ENCODE measurements at places on chromosomes 3 and 15.

- DNase-seq = peak; percentile 54
These were observed 70.1 kb upstream of the GUCA1C start for GRCh38 chr3:109023656-109024254.

DNA sequence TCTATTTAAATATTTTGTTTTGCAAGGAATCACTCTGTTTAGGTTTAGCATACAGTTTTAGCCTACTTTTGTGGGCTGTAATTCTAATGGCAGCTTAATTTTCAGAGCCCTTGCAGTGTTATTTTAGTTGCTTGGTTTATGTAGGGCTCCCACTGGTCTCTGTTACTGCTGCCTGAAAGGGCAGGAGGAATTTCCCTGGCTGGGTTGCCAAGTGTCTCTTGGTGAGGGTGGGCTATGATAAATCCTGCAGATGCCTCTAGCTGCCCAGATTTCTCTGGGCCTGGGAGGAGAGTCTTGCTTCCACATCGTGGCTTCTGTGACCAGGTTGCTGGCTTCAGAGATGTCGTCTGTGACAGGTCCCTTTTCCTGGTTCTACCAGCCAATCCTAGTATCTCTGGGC lies 36.2 kb downstream of the ILDR1 start:
- DNase-seq = no peak

GRCh38 chr3:145967043-145967442 lies 193.9 kb downstream of the PLOD2 start:
- DNase-seq = no peak

- no peak for DNase-seq
These were observed 224.7 kb downstream of the CACNA2D3 start for GRCh38 chr3:54347060-54347459.

- DNase-seq = no peak
These were observed 43.6 kb downstream of the C2CD4B start for GRCh38 chr15:62121273-62122015.

- DNase-seq = peak; percentile 83
These were observed 22.0 kb upstream of the ZCWPW2 start for GRCh38 chr3:28326458-28326926.

DNA sequence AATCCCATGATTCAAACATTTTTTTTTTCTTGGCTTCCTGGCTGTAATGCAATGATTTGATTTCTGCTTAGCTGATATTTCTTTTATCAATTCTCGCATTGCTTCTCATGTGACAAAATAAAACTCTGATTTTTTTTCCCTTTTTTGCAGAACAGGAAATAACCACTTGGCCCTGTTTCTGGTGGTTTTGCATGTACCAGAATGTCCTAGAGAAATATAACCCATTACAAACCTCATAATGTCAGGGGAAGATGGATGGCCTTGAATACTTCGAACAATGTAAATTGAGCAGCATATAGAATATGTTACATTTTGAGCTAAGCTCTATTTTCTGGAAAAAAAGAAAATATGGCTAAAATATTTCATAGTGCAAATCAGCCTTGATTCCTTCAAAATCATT lies 275.6 kb downstream of the RAP2B start:
- no peak for DNase-seq

DNA sequence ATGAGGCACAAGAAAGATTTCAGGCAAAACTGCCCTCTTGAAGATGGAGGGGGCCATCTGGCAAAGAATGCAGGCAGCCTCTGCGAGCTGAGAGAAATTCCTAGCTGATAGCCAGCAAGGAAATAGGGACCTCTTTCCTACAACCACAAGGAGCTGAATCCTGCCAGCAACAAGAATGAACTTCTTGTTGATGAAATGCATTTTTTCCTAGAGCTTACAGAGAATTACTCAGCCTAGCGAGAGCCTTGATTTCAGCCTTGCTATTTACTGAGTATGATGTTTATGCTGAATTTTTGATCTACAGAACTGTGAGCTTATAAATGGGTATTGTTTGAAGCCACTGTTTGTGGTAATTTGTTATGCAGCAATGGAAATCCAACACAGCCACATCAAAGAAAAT lies 148.5 kb upstream of the NAALADL2 start:
- DNase-seq = no peak

- DNase-seq = no peak
These were observed 183.6 kb downstream of the PEX5L start for GRCh38 chr3:179853176-179853575.

- no peak for DNase-seq
These were observed 93.6 kb upstream of the OSTN start for GRCh38 chr3:191105418-191105817.

DNA sequence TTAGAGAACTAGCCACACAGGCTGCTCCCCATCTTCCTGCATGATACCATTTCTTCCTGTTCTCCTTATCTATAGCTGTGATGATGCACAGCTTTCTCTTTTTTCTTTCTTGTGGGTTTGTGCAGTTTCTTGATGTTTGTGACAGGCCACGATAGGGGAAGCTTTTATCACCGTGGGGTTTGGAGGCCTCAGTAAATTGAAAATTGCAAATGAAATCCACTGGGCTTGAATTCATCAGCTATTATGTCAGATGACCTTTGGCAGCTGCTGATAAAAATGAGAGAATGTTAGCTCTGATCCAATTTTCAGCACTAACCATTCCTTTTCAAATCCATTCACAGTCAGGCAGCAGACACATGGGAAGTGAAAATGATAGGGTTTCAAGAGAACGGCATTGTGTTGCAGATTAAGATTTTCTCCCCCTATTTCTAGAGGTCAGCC lies 176.9 kb upstream of the SOX2 start:
- DNase-seq = no peak

GRCh38 chr3:184716622-184717398 lies 4.9 kb upstream of the MAGEF1 start:
- DNase-seq = peak; percentile 31

DNA sequence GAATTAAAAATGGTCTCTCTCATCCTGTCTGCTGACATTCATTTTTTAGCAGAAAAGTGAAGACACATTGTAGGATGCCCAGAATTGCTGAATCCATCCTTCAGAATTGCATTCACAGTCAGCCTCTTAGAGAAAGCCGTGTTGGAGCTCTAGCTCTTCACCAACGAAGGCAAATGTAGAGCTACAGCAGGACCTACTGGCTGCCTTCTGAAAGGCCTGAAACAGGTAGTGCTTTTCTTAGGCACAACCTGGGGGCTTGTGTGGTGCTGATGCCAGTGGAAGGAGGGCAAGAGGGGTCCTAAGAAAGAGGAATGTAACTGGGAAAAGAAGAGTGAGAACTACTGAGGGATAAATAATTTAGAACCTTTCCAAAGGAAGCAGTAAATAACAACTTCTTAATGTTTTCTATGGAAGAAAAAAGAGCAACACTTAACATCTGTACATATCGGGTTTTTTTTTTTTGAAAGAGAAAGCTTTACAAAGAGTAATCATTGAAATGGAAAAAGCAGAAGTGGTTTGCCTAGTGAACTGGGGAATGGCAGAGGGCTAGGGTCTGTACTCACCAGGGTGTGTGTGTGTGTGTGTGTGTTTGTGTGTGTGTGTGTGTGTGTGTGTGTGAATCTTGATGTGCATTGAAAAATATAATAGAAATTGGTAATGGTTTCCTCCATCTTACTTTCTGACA lies 297.8 kb downstream of the SATB1 start:
- no peak for DNase-seq

- no peak for DNase-seq
These were observed 32.8 kb downstream of the POC1A start for GRCh38 chr3:52121464-52121805.

GRCh38 chr15:64776402-64776786 lies 1.0 kb upstream of the RBPMS2 start:
- no peak for DNase-seq

DNA sequence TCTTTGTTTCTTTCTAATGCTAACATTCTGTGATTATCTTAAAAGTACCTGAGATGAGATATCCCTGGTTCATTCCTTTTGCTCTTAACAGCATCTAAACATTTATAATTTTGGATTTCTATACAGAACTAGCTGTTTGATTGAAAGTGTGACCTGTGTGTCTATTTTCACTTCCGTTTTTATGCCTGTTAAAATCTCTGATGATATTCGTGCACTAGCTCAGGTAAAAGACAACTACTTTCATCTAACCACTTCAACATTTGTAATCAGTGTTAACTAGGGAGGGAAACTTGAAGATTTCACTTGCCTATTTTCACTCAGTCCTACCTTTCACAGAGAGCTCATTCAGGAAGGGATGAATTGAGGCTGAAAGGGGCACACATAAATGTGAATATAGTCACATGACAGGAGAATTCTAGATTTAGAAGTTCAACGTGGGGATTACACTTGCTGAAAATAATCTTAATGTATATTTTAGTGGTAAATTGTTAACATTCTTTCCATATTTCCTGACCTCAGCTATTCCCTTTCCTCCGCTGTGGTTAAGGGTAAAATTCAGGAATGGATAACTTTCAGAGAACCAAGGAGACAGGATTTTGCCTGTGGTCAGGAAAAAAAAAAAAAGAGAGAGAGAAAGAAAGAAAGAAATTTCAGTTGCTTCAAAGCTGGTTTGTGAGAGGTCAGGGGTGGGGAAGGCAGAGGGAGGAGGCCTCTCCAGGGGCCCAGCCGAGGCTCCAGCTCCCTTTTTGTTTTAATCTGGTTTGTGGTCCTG lies 159.8 kb upstream of the TSC22D2 start:
- no peak for DNase-seq

GRCh38 chr15:86620641-86621349 lies 541.1 kb downstream of the AGBL1 start:
- no peak for DNase-seq

GRCh38 chr3:26579116-26579515 lies 43.5 kb upstream of the LRRC3B start:
- no peak for DNase-seq

- no peak for DNase-seq
These were observed 369.9 kb upstream of the C2CD4B start for GRCh38 chr15:62534996-62535395.

- no peak for DNase-seq
These were observed 68.3 kb downstream of the CD47 start for GRCh38 chr3:108022256-108023150.

- no peak for DNase-seq
These were observed 662.8 kb upstream of the CCDC54 start for GRCh38 chr3:106714400-106714799.

- DNase-seq = no peak
These were observed 72.8 kb upstream of the GOLGA8B start for GRCh38 chr15:34656005-34656796.

DNA sequence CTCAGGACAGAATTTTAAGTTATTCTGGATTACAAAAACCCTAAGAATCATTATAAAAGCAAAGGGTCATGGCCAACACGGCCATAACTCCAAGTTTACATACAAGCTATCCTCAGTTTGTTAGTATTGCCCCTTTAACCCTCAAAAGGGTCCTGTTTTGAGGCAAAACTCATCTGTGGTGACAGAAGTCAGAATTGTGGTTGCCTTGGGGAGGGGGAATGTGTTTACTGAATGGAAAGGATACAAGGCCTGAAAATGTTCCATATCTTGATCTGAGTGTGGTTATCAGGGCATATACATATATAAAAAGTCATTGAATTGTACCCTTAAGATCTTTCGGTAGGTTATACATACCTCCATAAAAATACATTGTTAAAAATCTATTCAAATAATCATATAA lies 2.1 kb downstream of the SFMBT1 start:
- peak; percentile 31 for DNase-seq

Measured in activated CD8-positive, alpha-beta memory T cell treated with anti-CD3 and anti-CD28 coated beads, Interleukin-2, amount 10 ng/mL, durations not matched to agents 7 days and 5 days (primary cell).